ENCODE measurements at places on chromosomes 11 and 22. TPM values are rescaled to one million over a fixed set of nuclear protein-coding genes. Genes with fewer than 3 reads are reported as not detected.
A peak's percentile ranks its signal among the peaks of the same experiment; 100 is the strongest.

- peak; percentile 80 for ATAC-seq
Observed at GRCh38 chr11:65890324-65891218, at the start of gene CCDC85B. TSS of gene CCDC85B (plus strand) at chr11:65890673. CDS start at chr11:65890784, 111 bp downstream.

GRCh38 chr11:115920841-115921480, 416.7 kb upstream of the CADM1 start:
- ATAC-seq = no peak

DNA sequence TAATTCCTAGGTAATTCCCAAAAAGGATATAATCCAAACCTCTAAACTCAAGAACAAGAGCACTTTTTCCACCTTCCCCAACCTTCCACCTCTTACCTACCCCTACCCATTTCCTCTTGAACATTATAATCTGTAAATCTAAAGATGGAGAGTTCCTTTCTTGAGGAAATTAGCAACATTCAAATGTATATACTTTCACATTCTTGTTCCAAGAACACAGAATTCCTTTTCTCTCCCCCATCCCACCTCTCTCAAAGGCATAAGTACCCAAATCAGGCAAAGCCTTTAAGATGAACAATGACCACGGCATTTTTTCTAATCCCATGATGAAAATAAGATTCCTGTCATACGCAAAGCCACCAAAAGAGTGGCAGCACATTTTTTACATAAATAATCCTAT, 18.3 kb downstream of the RRAS2 start:
- ATAC-seq = no peak

GRCh38 chr22:43216738-43217137, 29.8 kb upstream of the TTLL12 start:
- ATAC-seq = no peak

DNA sequence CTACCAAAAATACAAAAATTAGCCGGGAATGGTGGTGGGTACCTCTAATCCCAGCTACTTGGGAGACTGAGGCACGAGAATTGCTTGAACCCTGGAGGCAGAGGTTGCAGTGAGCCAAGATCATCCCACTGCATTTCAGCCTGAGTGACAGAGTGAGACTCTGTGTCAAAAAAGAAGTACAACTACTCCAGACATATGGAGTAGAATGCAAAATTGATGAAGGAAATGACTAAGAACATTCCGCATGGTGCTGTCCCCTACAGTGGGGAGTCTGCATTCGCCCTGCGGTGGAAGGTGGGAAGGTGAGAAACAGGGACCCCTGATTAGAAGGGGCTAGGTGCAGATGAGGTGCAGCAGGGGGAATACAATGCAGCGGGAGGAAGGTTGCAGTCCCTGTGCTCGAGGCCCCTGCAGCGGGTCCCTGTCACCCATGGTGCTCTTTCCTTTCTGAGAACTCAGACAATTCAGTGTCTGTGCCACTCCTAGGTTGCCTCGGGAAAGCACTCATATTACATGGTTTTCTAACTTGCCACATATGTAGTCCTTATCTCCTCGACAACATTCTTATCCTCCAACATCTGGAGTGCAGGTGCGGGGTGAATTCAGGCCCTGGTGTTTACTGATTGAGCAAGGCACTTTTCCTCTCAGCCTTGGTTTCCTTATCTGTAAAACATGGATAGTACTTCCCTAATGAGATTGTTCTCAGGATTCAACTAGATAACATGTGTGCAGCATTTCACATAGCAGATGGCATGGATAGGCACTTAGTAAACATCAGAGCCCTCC, 5.2 kb downstream of the POLD4 start:
- no peak for ATAC-seq

DNA sequence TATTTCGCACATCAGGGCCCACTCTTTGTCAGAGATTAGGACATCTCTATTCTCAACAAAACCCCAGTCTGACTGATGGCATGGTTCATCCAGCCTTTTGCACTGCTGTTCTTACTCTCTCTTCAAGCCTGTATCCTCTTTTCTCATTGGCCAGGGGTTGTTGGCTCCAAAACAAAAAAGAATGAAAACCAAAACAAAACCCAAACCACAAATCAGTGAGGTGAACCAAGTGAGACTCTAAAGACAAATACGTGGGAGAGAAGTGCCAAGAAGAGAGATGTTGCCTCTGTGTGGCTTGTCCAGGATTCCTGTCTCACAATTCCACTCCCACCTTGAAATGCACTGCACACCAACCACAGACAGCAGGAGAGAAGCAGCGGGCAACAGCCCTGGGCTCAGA, 278.9 kb upstream of the NARS2 start:
- no peak for ATAC-seq

DNA sequence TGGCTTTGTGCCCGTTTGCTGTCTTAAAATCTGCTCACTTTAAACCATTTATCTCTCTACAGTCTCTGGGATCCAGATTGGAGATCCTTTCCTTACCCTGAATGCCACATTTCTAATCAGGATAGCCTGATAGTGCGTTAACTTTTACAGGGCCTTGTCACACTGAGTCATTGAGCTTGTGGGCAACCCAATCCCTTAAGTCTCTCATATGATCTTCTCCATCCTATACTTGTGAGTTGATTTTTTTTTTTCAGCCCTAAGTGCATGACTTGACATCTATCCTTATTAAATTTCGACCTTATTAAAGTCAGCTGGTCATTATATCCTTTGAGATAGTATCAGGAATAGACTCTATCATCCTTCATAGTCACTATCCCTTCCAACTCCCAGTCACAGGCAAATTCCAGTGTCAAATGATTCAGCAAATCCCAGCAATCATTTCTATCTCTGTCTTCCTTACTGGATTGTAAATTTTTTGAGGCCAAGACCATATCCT, 57.7 kb downstream of the TEAD1 start:
- no peak for ATAC-seq

- ATAC-seq = no peak
Observed at GRCh38 chr11:94031625-94032024, 10.5 kb downstream of the HEPHL1 start.

The SIK2 gene
- 6.8 TPM for total RNA-seq

The FXYD2 gene
- total RNA-seq = not detected
